Endodermal cell (in vitro differentiated cells): ENCODE measurements at places on chromosomes 6 and 20.

GRCh38 chr20:20037960-20038359 is 14.3 kb downstream of the CRNKL1 start:
- DNase-seq = no peak

- peak; percentile 78 for DNase-seq
Measured at GRCh38 chr6:158938811-158939254, 61.2 kb downstream of the RSPH3 start.

DNA sequence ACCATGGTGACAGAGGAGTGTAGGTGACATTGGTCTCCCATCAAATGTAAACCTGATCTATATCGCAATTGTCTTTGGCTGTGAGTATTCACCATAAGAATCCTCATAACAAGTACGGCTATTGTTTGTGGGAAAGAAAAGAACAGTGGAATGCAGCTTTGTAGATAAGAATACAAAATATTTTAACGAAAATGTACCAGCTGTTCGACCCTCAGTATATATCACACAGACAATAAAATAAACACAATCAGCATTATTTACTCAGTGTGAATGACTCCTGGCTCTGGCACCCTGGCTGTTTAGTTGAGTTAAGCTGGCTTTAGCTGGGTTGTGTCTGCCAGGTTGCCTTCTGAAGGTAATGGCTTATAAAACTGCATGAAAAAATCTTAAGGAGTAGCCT is 43.4 kb downstream of the SNRNP48 start:
- no peak for DNase-seq

GRCh38 chr6:137871831-137872454 is 4.9 kb downstream of the TNFAIP3 start:
- DNase-seq = no peak

- no peak for DNase-seq
Measured at GRCh38 chr20:51361258-51361657, 181.3 kb downstream of the NFATC2 start.

- DNase-seq = peak; percentile 76
Measured at GRCh38 chr20:36950414-36951197, 902 bp downstream of the SAMHD1 start.
